ENCODE measurements at places on chromosomes 12 and 14.

- DNase-seq: peak; percentile 10
Measured at GRCh38 chr14:39267608-39268005, 33.9 kb downstream of the MIA2 start.

- no peak for DNase-seq
Measured at GRCh38 chr12:52647601-52648000, 4.4 kb downstream of the KRT2 start.

DNA sequence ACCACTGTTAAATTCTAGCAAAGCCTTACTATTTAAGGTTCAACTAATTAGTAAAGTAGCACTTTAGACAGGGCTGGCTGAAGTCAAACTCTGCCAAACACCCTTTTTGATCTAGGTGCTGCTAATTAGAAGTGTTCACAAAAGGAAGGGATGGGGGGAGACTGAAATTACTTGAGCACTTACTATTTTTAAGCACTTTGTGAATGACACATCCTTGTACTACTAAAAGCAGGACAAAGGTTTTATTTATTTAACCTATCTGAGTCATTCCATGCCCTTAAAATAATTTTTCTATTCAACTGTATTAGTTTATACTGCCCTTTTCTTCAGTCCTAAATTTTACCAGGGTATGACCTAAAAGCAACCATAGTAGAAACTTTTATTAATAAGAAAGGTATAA is 20.1 kb downstream of the MBIP start:
- DNase-seq: no peak

- no peak for DNase-seq
Measured at GRCh38 chr14:83566567-83566966, 1963.4 kb upstream of the FLRT2 start.

- no peak for DNase-seq
Measured at GRCh38 chr14:31578792-31579501, 17.7 kb downstream of the NUBPL start.
